ENCODE measurements at places on chromosomes 4 and X. TPM values are rescaled to one million over a fixed set of nuclear protein-coding genes. Genes with fewer than 3 reads are reported as not detected.

DNA sequence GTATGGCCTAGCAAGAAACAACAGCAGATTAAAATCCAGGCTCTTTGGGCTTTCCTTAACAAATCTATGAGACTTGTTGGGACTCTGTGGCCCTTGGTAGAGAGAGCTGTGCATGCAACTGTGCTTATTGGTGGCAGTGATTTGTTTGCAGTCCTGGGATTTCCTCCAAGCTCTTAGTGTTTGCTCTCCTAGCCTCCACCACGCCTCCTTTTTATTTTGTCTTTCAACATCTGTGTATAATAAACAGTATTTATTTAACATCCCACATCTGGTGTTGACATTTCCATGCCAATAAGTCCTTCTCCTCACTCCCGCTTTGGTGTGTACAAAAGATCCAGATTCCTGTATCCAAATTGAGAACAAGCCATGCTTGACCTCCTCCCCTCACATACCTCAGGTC is 3.1 kb downstream of the TNMD start:
- no peak for DNase-seq

GRCh38 chrX:16834806-16835205 is 35.4 kb downstream of the RBBP7 start:
- DNase-seq, result no peak

DNA sequence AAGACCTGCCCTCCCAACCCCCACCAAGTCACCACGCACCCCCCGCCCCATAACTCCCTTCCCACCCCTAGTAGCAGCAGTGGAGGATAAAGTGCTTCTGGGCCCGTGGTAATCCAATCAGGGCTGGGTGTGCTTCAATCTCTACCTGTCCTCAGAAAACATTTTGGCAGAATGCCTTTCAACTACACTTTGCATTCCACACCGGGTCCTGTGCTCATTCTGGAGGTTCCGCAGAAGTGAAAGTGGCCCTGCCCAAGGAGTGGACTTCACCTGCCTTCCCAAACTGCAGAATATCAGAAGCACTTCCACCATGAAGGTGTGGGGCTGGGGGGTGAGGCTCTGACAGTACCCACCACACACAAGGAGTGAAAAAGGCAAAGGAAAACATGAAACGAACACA is 322.3 kb downstream of the DHX15 start:
- no peak for DNase-seq

Gene MAGEB1
- polyA plus RNA-seq, result not detected

GRCh38 chr4:36320117-36320896 is 38.9 kb downstream of the DTHD1 start:
- DNase-seq, result no peak

- DNase-seq, result no peak
Observed at GRCh38 chrX:16822723-16823122, 36.5 kb downstream of the TXLNG start.

Gene CAMK2D
- polyA plus RNA-seq, result 15.5 TPM

GRCh38 chr4:179007755-179008154 is 1565.5 kb upstream of the AGA start:
- DNase-seq, result no peak

DNA sequence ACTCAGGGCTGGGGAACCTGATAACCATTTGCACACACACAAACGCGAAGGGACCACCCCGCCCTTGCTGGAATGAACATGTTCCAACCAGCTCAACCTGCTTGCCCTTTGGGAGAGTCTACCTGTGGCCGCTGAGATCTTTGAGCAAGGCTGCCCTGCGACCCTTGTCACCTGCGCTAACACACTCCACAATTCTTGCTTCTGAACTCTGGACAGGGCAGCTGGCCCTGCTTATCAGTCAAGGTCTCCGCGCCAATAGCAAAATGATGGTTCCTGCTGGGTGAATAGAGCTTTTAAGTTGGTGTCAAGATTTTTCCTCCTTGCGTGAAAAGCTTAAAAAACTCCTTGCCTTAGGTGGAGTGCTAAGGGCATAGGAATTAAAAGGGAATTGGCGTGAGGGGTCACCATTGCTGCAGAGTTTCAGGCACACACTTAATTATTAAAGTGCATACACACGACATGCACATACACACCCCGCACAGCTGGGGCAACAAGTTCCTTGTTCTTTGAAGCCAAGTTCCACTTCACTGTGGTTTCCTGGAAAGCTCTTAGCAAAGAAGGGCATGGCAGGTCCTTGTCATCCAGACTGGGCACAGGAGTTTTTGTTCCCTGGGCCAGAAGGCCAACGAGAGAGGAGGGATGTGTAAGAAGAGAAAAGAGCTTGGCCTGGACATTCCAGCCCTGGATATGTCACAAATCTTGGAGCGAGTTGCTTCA is 207.7 kb downstream of the STIM2 start:
- no peak for DNase-seq

DNA sequence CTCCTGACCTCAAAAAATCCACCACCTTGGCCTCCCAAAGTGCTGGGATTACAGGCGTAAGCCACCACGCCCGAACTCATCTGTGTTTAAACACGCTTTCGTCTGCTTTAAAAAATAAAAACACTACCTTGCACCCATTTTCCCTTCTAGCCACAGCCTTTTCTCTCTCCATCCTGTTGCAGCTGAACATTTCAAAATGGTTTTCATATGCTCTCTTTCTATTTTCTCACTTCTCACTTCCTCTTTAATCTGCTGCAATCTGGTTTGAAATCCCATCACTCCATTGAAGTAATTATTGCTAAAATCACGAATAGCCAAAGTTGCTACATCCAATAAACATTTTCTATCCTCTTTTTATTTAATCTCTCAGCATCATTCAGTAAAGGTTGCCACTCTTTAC is 70.0 kb downstream of the DCHS2 start:
- no peak for DNase-seq

DNA sequence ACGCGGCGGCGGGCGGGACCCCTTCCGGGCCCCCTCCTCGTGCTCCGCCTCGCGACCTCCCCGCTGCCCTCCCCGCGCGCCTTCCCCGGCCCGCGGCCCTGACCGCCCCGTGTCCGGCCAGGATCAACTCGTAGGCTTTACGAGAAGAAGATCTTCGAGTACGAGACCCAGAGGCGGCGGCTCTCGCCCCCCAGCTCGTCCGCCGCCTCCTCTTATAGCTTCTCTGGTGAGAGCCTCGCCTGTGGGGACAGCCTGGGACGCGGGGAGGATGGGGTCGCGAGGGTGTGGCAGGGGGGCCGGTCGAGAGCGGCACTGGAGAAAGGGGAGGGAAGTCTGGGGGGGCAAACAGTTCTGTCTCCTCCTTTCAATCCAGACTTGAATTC is 465 bp downstream of the EMD start:
- no peak for DNase-seq

DNA sequence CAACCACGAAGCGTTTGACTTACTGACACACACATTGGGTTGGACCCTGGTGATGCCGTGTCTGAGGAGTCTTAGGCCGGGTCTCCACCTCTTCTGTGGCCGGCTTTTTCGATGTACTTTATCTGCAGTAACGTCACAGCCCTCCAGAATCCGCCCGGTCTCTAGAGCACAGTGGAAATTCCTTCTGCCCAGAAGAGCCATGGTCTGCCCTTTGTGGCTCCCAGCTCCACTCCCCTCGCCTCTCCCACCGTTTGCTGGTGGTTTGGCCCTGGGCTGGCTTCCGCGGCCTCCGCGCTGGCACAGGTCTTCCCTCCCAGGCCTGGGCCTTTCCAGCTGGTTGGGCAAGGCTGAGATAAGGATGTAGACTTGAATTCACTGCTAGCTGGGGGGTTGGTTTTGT is 4.3 kb downstream of the MAEA start:
- DNase-seq, result no peak

- DNase-seq, result no peak
Observed at GRCh38 chrX:144637731-144638130, 609.6 kb upstream of the SPANXN1 start.

DNA sequence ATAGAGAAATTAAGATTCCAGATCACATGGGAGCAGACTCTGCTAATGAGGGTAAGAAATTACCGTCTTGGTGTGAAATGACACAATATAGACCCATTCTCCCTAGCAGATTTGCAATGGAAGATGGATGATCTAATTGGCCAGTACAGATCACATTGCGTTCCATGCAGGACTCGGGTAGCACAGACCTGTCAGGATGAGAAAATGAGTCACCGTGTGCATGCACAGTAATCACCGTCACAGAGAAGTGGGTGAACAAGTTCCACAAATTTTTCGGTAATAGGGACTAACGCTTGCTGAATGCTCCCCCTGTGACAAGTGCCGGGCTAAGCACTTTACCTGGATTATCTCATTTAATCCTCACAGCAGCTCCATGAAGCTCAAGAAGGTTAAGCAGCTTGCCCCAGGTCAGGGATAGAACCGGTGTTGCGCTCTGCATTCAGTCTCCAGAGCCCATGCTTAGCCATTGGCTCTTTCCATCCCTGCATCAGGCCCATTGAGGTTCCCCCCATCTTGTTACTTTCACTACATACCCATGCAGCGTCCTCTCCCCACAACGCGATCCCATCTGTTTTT is 375.6 kb downstream of the FBXW7 start:
- DNase-seq, result no peak

Gene USP27X
- polyA plus RNA-seq, result 0.07 TPM

Gene P2RY10
- 85.0 TPM for polyA plus RNA-seq

- no peak for DNase-seq
Observed at GRCh38 chrX:16870862-16871815, 977 bp upstream of the RBBP7 start.

DNA sequence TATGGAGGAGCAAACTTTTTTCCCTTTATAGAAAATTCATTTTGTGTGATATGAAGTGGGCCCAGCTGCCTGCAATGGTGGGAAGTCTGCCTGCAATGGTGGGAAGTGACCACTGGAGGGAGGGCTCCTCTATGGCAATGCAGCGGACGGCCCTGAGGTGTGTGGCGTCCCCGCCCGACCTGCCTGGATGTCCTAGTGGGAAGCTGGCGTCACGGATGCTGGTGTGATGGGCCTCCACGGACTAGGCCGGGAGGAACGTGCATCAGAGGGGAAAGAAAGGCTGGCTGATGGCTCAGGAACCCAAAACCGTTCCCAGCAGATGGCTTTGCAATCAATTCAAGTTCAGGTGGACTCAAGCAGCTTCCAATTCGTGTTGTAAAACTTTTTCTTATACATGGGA is 177.9 kb downstream of the AFAP1 start:
- DNase-seq, result peak; percentile 50

DNA sequence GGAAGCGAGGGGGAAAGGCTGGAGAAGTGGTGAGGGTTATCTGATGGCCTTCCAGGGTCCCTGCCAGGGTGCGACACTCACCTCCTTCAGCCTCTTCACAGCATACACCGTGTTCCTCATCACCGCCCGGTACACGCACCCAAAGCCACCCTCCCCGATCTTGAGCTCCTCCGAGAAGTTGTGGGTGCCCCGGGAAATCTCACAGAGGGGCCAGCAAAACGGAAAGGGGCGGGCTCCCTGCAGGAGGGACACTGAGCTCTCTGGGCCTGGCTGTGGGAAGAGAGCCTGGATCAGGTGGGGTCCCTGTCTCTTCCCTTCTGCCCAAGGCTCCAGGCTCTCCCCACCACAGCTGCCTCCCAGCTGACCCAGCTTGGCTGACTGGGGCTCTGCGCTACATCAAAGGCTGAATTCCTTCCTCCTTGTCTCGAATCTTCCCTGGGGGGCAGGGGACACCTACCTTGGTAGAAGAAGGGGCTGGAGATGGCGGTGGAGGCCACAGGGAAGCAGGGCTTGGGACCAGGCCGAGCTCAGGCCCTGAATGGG is 1.1 kb downstream of the IRAK1 start:
- DNase-seq, result no peak

Gene PABPC1L2B
- not detected for polyA plus RNA-seq

Gene ASB9
- not detected for polyA plus RNA-seq

Gene PCDH10
- polyA plus RNA-seq, result not detected

Measured in CD4-positive, alpha-beta memory T cell (primary cell).